ENCODE measurements at places on chromosomes 11 and 22. TPM values are rescaled to one million over a fixed set of nuclear protein-coding genes. Genes with fewer than 3 reads are reported as not detected.

MS4A2 gene
- 0.81 TPM for polyA plus RNA-seq

DERL3 gene
- 33.0 TPM for polyA plus RNA-seq

LZTR1 gene
- 22.7 TPM for polyA plus RNA-seq

HORMAD2 gene
- not detected for polyA plus RNA-seq

Measured in small intestine (tissue), 16 donors.